HuH-7.5 (cell line): ENCODE measurements at places on chromosomes 4 and X.

- DNase-seq: no peak
Measured at GRCh38 chrX:132199941-132200340, 19.3 kb downstream of the RAP2C start.

GRCh38 chr4:1052231-1052671 is 40.8 kb downstream of the FGFRL1 start:
- no peak for DNase-seq

DNA sequence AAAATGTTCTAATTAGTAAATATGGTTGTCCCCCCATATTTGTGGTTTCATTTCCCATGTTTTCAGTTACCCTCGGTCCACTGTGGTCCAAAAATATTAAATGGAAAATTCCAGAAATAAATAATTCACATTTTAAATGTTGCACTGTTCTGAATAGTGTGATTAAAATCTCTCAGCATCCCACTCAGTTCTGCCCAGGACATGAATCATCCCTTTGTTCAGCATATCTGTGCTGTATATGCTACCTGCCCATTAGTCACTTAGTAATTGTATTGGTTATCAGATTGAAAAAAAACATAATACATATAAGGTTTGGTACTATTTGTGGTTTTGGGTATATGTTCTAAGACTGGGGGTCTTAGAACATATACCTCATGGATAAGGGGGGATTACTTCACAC is 55.1 kb upstream of the NXF3 start:
- no peak for DNase-seq

DNA sequence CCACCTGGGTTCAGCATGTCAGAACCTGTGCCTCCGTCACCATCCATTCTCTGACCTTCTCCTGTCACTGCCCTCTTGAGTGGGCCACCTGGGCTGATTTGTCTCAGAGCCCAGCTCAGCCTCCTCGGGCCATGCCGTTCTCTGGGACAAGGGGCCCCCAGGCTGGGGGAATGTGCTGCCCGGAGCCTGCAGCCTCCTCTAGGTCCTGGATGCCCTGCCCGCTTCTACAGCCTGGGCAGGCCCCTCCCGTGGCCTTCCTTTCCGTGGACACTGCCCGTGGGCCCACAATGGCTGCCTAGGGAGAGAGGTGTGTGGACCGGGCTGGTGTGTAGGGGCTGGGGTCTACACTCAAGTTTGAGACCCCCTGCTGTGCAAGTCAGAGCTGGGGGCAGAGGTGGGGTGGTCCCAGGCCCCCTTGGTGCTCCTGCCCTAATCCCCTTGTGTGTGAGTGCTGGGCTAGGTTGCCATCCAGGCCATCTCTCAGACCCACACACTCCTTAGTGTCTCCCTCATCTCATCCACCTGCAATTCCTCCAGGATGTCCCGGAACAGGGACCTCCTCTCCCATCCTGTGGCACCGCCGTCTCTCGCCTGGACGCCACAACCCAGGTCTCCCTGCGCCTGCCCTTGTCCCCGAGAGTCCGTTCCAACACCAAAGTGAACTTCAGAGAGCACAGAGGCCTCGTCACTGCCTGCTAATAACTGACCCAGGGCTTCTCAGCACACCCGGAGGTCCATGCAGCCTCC is 12.4 kb downstream of the PSAPL1 start:
- no peak for DNase-seq

DNA sequence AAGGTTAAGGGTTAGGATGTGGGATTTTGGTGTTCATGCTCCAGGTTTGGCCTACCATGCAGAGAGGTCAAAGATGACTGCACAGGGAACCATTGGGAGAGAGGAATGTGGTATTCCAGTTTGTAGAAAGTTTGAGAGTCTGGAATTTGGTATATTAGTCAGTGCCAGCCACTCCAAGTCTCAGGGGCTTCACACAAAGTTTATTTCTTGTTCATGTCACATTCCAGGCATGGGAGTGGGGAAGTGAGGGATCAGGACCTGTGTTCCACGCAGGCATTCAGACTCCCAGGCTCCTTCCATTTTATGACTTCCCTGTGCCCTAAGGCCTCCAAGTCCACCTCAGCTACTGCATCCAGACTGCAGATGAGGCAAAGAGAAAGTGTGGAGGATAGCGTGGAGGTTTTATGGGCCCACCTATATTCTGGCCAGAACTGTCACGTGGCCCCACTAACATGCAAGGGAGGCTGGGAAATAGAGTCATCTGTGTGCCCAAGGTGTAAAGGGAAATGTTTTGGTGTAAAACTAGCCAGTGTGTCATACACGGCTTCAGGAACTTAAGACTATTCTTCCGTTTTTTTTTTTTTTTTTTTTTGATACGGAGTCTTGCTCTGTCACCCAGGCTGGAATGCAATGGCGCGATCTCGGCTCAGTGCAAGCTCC is 140.6 kb upstream of the SCML1 start:
- no peak for DNase-seq

GRCh38 chr4:84258905-84259830 is 239.9 kb downstream of the NKX6-1 start:
- DNase-seq: no peak

DNA sequence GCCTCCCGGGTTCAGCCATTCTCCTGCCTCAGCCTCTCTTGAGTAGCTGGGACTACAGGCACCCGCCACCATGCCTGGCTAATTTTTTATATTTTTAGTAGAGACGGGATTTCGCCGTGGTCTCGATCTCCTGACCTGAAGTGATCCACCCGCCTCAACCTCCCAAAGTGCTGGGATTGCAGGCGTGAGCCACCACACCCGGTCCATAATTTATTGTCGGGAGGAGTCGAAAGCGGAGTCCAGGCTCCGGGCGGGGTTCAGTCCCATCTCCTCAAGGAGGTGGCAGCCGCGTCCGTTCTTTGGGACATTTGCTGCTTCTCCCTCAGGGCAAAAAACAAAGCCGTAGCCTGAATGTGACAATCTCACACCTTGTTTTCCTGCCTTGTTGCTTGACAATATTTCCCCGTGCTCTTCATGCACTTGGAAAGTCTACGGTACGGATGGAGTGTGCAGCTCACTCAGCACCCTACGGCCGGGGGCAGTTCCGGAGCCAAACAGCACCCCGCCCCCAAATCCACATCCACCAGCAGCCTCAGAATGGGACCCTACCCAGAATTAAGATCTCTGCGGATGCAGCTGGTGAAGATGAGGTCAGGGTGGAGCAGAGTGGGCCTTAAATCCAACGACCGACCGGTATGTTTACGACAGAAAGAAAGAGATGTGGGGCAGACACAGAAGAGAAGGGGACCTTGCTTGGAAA is 9.6 kb downstream of the GTPBP6 start:
- DNase-seq: no peak

DNA sequence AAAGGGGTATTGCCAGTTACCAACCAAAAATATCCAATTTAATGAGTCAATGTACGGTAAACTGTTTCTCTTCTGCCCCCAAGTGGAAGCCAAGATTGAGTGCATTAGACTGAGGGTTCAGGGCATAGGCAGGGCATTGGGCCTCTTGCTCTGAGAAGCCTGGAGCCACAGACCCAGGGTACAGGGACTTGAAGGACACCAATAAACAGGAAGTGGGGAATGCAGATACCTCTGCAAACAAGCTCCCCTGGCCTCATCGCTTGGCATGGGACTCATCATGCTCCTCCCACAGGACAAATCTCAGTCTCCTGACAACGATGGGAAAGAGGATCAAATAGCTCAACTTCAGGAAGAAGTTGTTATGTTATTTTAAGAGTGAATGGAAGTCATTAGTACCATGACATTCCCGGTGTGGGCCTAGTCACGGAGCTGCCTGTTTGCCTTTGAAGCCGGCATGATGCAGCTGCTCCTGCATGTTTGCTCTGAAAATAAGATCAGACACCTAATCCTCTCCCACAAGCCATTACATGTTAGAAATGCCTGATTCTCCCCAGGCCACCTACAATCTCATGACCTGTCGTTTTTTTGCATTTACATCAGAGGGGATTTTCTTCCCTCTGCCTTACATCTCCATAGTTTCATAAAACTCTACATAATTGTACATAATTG is 224.2 kb downstream of the RCHY1 start:
- DNase-seq: no peak

- DNase-seq: no peak
Measured at GRCh38 chr4:151139814-151140213, 40.4 kb downstream of the RPS3A start.

GRCh38 chrX:144916785-144917184 is 330.5 kb upstream of the SPANXN1 start:
- no peak for DNase-seq

- no peak for DNase-seq
Measured at GRCh38 chr4:118834070-118834469, 1.9 kb downstream of the SEC24D start.

DNA sequence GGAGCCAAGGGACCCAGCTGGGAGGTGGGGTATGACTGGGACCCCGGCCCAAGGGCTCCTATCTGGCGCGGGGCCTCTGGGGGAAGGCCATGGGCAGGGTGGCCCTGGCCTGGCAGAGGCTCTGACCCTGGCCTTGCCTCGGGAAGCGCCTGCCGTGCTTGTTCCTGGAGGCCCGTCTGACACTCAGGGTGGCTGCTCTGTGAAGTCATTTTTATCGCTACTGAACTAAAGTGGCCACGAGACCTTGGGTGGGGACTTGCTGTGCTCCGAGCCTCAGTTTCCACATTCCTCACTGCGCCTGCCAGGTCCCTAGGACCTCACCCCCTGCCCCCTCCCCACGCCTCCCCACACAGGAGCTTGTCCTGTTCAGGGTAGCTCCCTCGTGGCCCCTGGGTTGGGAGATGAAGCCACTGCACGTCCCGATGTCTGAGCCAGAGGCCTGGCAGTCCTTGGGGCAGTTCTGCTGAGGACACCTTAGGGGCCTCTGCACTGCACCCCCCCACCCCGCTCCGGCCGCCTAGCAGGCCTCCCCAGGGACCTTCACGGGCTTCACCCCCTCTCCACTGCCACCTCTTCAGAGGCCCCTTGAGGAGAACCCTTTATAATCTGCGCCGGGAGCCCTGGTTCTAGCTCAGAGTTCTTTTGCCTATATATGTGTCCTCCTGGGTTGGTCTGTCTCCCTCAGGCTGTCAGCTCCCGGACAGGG is 639 bp upstream of the SORCS2 start:
- DNase-seq: no peak

DNA sequence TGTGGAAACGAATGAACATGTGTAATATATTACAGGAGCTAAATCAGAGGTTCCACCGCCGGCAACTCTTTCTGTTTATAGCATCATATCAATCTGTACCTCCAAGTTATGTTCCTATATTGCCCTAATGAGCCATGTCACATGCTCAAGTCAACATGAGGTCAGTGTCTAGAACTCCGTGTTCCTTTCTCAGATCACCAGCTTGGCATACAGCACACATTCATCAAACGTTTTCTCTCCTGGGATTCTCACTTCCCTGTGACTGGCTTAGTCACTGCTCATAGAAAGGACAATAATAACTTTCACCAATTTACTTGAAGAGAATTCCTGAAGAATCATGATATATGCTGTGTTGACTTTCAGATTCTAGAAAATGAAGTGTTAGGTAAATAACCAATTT is 532.0 kb upstream of the SPANXN1 start:
- no peak for DNase-seq

DNA sequence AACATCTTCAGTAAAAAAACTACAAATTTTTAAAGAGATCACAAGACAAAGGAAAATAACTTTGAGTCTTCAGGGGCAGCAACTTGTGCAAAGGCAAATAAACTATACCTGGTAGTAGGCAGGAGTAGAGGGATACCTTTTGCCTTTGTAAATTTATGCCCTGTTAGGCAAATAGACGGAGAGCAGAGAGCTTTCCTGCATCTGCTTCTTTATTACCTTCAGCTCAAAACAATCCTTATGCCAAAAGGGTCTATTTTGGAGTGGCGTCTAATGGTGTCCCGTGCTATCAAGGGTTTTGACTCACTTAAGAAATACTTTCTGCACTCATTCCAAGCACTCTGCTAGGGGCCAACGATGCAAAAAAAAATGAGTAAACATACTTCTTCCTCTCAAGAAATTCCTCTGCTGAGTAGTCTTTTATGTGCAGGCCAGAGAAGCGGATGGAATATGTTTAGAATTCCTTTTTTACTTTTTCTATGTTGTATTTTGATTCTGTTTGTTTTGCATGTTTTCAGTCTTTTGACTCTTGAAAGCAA is 131.9 kb downstream of the ANXA5 start:
- no peak for DNase-seq

- DNase-seq: no peak
Measured at GRCh38 chr4:52998413-52998812, 136.3 kb downstream of the RASL11B start.

- no peak for DNase-seq
Measured at GRCh38 chr4:143641361-143641760, 59.1 kb downstream of the FREM3 start.

- DNase-seq: no peak
Measured at GRCh38 chr4:107970063-107970798, 19.5 kb upstream of the HADH start.

DNA sequence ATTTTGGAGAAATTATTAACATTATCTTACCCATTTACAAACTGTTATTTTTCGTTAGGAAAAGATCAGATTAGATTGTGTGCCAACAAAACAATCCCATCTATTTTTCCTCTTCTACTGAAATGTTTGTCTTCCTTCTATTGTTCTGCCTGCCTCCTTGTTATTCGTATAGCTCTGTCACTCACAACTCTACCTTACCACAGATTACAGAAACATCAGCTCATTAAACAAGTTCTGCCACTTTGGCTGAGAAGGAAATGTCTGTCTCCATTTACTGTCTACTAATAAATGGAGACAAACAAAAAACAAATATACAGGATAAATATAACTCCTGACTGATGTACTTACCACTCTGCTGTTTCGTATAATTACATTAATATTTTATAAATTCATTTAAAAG is 211.4 kb downstream of the ENOX2 start:
- no peak for DNase-seq

- DNase-seq: no peak
Measured at GRCh38 chrX:116357329-116357728, 79.1 kb upstream of the SLC6A14 start.

DNA sequence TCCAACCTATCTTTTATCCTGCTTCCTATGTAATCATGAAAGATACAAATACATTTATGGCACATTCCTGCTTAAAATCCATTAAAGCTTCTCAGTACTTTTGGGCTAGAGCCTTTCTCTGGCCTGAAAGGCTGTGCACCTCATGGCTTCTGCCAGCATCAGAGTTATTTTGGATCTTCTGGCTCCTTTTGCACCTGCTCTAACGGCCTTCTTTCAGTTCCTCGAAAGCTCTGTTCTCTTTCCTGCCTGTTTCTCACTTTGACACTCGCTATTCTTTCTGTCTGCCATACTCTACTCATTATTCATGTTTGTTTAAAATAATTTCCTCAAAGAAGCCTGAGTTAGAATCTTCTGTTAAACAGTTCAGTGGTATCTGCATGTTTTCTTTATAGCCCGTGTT is 86.0 kb downstream of the LRP2BP start:
- DNase-seq: no peak

- DNase-seq: no peak
Measured at GRCh38 chrX:21728276-21728968, 29.5 kb downstream of the SMPX start.

GRCh38 chr4:15894921-15895916 is 43.3 kb downstream of the FGFBP1 start:
- DNase-seq: no peak
